Left cardiac atrium (tissue), 4 donors: ENCODE measurements at places on chromosomes 5 and 9. TPM values are rescaled to one million over a fixed set of nuclear protein-coding genes. Genes with fewer than 3 reads are reported as not detected.

Gene CXCL14
- total RNA-seq: 11.2 TPM

Gene GPR150
- not detected for total RNA-seq

Gene CDH10
- total RNA-seq: 0.24 TPM

Gene NUP155
- total RNA-seq: 14.1 TPM

Gene PAEP
- total RNA-seq: not detected

Gene CDKN2B
- 3.6 TPM for total RNA-seq

Gene AK6
- total RNA-seq: 36.1 TPM

Gene NXNL2
- not detected for total RNA-seq

Gene DNAJC25
- total RNA-seq: 6.3 TPM
